ENCODE measurements at places on chromosomes 2 and 18. TPM values are rescaled to one million over a fixed set of nuclear protein-coding genes. Genes with fewer than 3 reads are reported as not detected.

DNA sequence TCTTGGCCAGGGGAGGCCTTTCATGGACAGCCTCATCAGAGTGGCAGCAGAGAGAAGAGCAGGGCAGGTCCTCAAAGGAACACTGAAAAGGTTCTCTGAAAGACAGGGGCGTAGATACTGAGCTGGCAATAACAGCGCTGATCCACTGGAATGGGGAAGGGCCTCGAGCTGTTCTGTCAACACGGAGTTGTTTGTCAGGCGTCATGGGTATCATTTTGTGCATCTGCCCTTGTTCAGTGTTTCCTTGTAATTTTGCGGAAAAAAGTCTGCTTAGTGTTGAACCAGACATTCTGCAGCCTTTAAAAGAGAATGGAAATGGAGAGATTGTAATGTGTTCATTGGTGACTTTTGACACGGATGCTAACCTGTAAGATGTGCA lies 21.5 kb downstream of the AGAP1 start:
- DNase-seq, result no peak

GRCh38 chr18:9516437-9517064 lies 41.2 kb downstream of the RALBP1 start:
- no peak for DNase-seq

GRCh38 chr2:239567786-239568185 lies 167.0 kb upstream of the HDAC4 start:
- no peak for DNase-seq

DNA sequence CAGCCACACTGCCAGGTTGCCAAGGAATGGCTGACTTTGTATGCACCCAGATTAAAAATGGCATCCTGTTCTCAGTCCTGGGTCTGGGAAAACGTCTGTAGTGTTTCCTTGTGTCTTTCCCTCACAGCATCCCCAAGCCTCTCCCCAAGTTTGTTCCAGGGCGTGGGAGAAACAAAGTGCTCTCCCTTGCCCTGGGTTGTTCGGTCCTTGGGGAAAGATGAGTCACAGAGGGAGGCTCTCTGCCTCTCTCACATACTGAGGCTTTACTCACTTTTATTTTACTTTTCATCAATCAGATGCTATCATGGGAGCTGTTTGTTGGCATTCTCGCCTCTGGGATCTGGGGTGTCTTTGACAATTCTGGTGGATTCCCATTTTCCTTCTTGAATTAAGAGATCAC lies 492.3 kb downstream of the XIRP2 start:
- no peak for DNase-seq

DNA sequence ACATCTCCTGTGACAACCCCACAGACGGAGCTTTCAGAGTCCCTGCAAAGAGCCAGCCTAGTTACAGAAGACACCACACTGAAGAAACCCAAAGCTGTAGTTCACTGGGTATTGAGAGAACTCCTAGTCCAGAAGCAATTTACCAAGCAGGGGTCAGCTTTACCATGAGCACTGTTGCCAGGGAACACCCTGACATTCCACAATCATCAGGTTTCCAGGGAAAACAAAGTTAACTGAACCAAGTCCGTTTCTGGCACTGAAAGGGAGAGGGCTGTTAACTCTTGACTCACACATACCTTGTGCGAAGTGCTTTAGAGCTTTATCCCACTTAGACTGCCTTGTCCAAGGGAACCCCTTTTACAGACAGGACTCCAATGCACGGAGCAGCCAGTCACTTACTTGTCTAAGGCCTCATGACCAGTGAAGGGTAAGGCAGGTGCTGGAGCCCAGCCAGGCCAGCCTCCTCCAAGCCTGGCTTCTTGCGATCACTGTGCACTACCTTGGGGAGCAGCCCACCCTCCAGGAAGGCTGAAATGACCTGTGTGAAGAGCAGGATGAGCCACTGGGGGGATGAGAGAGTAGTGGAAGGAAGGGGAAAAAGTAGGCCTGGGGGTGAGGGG lies 53.9 kb downstream of the REEP1 start:
- DNase-seq, result no peak

GRCh38 chr18:65429601-65430000 lies 321.2 kb upstream of the CDH7 start:
- no peak for DNase-seq

DNA sequence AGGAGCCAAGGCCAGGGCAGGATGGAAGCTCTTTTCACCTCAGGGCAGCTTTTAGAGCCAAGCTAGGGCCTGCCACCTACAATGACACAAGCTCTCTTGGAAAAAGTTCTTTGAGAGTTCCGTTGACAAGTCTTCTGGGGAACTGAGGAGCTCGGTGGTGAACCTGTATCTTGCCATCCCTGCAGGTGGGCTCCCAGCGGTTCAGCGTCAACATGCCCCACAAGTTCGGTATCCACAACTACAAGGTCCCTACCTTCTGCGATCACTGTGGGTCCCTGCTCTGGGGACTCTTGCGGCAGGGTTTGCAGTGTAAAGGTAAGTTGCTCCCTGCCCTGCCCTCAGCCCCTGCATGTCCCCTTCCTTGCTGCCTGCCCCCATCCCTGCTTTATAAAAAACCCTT lies 312.8 kb upstream of the EPAS1 start:
- peak; percentile 40 for DNase-seq

GRCh38 chr2:7193457-7193856 lies 276.2 kb downstream of the RNF144A start:
- DNase-seq, result no peak

- no peak for DNase-seq
Observed at GRCh38 chr2:62974999-62975398, 75.6 kb upstream of the OTX1 start.

DNA sequence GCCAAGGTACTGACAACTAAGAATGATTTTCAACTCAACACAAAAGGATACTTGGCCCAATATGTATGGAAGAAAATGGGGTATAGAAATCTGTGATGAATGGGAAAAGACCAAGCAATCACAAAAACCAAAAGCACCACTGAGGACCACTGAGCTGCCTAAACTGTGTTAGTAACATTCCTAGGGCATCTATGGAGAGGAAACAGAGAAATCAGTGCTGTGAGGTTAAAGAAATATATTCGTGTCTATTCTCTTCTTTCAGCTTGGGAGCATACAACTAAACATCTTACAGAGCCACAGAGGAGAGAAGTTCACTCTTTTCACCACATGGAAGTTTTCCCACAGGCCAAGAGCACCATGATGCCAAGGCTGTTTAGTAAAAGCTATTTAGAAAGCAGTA lies 47.3 kb upstream of the CALCRL start:
- no peak for DNase-seq

- DNase-seq, result no peak
Observed at GRCh38 chr18:39190508-39190907, 1624.9 kb upstream of the CELF4 start.

DNA sequence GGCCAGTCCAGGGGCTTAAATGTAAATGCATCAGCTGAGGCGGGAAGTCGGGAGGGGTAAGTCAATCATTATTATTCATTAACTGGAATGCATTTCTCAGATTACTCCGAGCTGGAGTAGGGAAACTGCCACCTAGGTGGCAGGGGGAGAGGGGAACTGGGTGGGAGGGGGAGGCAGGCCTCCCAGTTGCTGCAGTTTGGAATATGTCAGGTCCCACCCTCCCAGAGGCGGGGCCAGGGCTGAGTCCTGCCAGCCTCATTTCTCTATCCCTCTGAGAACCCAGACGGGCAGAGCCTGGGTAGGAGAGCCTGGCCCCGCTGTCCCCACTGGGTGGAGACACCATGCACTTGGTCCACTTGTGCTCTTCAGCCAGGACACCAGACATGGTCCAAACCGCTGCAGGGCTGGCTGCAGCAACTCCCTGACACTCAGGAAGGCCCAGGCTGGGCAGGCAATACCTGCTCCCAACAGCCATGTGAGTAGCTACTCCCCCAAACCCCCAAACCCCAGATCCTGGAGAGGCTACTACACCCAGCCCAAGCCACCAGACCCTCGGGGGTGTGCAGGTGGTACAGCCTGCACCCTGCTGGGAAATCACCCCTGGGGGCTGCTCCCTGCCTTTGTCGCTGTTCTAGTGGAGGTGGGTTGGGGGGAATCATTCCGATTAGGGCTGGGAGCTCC lies at the start of gene GPBAR1:
GPBAR1 (plus strand) TSS at position 274 of the 681 bp plus-strand sequence. CDS start 1,710 bp downstream, outside the sequence.
- peak; percentile 76 for DNase-seq

DNA sequence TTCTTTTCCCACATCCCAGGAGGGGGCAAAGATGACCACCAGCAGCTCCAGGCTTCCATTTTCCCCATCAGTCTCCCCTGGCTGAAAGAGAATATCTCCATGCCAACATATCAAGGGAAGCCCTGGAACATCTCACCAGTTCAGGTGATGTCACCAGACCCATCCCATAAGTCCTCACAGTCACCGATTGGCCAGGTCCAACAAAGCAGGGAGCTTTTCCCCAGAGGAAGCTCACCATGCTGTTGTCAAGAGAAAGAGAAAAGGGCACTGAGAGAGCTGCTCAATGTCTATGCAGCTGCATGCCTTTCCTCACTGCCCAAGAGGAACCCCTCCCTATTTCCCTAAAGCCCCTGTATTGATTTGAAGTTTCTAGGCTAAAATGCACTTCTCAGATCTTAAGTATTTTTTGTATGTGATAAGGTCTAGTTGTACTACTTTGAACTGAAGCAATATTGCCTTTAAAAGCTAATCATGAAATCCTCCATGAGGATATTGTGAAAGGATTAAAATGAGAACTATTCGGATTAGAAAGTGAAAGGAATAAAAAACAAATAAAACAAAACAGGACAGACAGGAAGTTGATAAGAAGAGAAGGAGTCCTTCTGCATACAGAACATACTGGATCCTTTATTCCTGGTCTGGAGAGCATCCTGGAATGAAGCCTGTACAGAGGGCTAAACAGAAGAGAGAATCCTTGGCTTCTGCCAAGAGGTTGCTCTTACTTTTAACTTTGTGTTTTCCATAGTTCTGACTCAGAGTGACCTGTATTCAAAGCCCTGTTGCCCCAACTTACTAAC lies 45.2 kb upstream of the CTIF start:
- DNase-seq, result no peak

DNA sequence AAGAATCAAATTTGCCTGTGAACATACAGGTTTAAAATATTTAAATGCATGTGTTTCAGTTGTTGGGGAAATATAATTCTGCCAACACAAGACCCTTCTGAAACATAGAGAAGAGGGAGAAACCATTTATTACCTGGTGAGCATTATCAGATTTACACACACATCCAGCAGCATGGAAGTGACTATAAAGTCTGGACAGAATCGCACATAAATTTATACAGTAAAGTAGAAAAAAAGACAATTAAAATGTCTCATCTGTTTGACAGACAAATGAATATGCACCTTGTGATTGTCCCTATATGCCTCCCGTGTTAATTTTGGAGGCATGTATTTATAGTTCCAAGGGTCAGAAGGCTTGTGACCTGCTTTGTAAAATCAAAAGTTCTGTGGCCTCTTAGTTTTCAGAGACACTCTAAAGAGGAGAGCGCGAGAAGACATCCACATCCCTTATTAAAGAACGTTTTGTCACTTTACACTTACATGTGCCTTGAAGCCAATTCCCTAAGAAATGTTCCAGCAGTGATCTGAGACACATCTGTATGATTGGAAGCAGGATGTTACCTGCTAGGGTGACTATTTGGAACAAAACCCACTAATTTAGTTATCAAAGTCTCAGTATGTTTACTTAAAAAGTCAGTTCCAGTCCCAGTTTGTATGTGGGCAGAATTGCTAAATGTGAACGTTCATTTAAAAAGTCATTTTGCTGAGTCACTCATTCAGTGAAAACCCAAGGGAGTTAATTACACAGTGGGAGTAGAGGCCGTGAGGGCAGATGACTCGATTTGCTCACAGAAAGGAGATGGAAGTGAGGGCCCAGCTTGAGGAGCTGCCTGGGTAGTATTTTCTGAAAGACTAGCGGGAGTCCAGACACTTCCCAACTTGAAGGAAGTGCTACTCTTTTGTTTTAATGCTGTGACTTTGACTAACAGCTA lies 527.6 kb upstream of the MEX3C start:
- no peak for DNase-seq

- no peak for DNase-seq
Observed at GRCh38 chr2:444937-445884, 157.3 kb upstream of the ALKAL2 start.

GRCh38 chr18:7273301-7273921 lies 42.5 kb downstream of the LRRC30 start:
- peak; percentile 80 for DNase-seq

DNA sequence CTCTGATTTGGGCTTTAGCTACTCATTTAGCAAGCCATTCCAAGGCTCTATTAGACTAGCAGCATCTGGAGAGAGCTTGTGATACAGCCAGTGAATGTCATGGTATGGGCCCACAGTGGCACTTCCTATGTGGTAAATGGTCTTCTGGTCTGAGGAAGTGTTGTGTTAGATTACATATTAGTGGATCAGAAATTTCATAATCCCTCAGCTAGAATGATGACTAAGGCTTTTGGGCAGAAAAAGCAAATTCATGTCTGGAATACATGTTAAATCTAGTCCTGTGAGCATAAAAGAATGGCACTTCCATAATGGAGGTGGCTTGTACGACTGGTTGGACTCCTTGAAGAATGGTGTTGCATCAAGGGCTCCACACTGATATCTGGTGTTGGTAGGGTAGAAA lies 436.8 kb upstream of the CWC22 start:
- DNase-seq, result no peak

DNA sequence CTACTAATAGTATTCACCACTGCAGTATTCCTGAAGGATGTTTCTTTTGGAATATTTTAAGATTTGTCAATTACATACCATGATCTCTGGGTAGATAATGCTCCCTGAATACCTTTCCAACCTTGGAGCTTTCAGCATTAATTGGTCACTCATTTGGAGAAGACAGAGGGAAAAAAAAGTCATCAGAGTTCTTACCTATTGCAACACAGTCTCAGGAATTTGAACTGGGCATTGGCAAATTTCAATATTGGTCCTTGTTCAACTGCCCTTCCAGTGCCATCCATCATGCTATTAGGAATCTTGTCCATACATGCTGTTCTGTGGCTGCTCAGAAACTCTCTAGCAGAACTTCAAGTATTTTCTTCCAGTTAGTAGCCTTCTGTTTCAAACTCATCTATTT lies 83.6 kb upstream of the KCNJ3 start:
- DNase-seq, result no peak

GRCh38 chr2:18548621-18549020 lies 11.8 kb downstream of the RDH14 start:
- no peak for DNase-seq

GRCh38 chr2:207676827-207677354 lies 34.5 kb upstream of the CCNYL1 start:
- no peak for DNase-seq

- no peak for DNase-seq
Observed at GRCh38 chr2:18803141-18803939, 214.0 kb upstream of the NT5C1B start.

GRCh38 chr2:29010946-29011345 lies 29.8 kb downstream of the TOGARAM2 start:
- DNase-seq, result peak; percentile 83

The THOC1 gene
- total RNA-seq, result 12.7 TPM

The FBXO15 gene
- not detected for total RNA-seq

The NOSTRIN gene
- 16.9 TPM for total RNA-seq

The GALR1 gene
- not detected for total RNA-seq

The SCN1A gene
- total RNA-seq, result 0.38 TPM

The YWHAQ gene
- 116 TPM for total RNA-seq

The FLACC1 gene
- total RNA-seq, result 6.5 TPM

The KCNIP3 gene
- total RNA-seq, result 8.7 TPM

The IWS1 gene
- total RNA-seq, result 53.0 TPM

The PLEK gene
- total RNA-seq, result 7.2 TPM

The RUFY4 gene
- total RNA-seq, result not detected

The IL1R2 gene
- total RNA-seq, result 1.3 TPM

The CAPN14 gene
- 0.35 TPM for total RNA-seq

All from Right ventricle myocardium inferior (tissue), 1 donor.